ENCODE measurements at places on chromosomes 11 and 22.

GRCh38 chr11:121467965-121468364, 15.2 kb upstream of the SORL1-AS1 start:
- no peak for DNase-seq

GRCh38 chr11:10314199-10315072, 9.6 kb downstream of the ADM start:
- DNase-seq = no peak

DNA sequence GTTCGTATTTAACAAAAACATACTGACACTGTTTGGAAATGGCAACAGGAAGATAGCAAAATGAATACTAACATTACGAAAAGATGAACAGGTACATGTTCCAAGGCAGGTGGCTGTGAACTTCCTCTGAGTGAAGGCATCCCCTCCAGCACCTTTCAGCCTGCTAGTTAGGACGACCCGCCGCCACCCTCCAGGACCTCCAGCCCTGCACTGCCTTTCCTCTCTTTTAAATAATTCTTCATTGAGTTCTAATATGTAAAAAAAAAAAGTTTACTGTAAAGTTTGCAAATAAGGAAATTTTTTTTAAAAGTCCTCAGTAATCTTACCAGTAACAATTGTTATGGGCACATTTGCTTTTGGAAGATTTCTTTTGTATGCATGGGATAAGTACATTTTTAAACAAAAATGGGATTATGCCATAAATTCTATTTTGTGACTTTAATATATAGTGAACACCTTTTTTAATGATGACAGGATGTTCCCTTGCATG, 6.0 kb downstream of the NEAT1 start:
- DNase-seq = no peak

DNA sequence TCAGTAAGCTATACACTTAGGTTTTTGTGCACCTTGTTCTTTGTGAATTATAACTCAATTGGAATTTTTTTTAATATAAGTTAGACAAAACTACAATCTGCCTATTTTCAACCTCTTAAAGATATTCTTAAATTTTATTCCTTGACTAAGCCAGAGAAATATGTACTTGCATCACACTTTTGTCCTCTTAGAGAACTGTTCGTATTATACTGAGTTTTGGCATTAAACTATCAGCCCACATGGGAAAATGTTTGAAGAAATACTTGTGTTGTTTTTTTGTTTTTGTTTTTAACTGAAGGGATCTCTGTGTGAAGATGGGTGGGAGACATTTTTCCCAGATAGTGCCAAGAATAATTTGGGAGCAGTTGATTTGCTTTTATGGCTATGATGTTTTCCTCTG, 25.3 kb downstream of the CEP295 start:
- DNase-seq = no peak

DNA sequence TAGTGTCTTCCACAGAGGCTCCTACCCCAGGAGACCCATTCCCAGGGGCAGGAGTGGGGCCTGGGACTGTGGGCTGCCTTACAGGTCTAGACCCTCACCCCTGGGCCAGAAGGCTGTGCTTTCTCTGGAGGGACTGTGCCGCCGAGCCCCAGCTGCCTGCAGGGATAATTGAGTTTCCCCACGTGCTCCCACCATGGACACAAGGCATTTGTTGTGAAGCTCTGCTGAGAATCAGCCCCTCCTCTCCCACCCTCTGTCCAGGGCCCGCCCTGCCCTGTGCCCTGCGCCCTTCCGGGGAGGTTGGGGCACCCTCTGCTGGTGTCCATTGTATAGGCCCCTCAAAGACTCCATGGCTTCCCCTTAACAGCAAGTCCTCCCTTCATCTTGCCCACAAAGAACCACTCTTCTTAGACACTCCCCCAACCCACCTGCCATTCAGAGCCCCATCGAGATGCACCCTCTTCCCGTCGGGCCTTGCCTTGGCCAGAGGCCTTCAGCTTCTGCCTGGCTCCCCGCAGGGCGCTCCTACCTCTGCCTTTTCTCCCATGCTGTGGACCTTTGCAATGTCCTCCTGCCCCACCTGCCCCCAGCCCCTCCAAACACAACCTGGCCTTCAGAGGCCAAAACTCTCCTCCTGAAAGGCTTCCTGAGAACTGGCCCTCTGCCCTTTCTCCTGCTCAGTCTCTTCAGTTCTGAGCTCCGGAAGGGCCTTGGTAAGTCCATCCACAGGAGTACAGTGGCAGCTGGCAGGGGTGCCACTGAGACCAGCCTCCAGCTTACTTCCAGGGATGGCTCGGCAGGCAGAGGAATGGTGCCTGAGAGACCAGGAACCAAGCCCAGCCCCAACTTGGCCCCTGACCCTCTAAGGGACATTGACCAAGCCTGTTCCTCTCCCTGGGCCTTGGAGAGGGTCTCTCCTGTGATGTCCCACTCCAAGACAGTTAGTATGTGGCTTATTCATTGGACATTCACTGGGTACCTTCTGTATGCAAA, 22.4 kb downstream of the DUSP8 start:
- DNase-seq = no peak

- no peak for DNase-seq
Observed at GRCh38 chr11:128707681-128708080, 13.8 kb downstream of the FLI1 start.
